ENCODE measurements at places on chromosomes 12 and 14.

GRCh38 chr12:129641926-129642325 is 261.9 kb downstream of the TMEM132D start:
- no peak for DNase-seq

DNA sequence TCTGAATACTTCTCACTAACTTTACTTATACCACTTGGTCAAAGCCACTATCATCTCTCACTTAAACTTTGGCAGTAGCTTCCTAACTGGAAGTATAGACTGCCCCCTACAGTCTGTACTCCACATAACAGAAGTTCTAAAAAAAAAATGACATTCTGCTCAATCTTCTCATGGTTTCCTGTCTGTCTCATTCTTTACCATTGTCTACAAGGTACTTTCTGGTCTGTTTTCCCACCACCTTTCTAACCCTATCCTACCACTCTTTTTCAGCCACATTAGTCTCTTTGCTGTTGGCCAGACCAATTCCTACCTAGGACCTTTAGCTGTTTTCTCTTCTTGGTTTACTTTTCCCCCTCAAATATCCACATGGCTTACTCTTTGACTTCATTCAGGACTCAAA is 14.7 kb downstream of the CPSF6 start:
- DNase-seq = no peak

DNA sequence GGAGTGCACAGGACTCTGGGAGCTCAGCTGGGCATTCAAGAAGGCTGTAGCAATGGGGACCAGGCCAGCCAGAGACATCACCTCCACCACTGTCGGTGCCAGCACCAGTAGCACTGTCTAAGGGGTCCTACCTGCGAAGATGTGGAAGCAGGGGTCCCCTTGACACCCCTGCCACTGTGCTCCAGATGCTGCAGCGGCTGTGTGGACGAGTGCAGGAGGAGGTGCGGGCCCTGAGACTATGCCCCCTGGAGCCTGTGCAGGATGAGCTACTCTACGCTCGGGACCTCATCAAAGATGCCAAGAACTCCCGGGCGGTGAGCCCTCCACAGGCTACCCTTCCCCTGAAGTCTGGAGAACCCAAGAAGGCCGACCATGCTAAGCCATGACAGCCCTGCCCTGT is 8.6 kb downstream of the CARMIL3 start:
- no peak for DNase-seq

GRCh38 chr14:77158175-77158881 is 16.7 kb upstream of the ZDHHC22 start:
- DNase-seq = peak; percentile 39

DNA sequence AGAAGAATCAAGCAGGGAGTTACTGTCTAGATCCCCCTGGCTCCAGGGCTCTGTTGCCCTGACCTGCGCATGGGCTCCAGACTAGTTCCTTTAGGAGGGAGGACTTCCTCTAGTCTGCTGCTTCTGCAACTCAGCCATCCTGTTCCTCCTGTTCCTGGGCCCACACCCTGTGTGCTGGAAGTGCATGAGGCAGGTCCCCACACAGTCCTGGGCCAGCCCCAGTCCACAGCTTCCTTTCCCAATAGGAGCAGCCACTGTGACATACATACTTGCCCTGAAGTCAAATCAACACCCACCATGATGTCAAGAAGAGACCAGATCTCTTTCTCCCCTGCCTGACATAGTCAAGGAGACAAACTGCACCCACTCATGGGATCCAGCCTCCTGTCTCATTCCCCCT is 1.3 kb downstream of the SDR9C7 start:
- DNase-seq = no peak

DNA sequence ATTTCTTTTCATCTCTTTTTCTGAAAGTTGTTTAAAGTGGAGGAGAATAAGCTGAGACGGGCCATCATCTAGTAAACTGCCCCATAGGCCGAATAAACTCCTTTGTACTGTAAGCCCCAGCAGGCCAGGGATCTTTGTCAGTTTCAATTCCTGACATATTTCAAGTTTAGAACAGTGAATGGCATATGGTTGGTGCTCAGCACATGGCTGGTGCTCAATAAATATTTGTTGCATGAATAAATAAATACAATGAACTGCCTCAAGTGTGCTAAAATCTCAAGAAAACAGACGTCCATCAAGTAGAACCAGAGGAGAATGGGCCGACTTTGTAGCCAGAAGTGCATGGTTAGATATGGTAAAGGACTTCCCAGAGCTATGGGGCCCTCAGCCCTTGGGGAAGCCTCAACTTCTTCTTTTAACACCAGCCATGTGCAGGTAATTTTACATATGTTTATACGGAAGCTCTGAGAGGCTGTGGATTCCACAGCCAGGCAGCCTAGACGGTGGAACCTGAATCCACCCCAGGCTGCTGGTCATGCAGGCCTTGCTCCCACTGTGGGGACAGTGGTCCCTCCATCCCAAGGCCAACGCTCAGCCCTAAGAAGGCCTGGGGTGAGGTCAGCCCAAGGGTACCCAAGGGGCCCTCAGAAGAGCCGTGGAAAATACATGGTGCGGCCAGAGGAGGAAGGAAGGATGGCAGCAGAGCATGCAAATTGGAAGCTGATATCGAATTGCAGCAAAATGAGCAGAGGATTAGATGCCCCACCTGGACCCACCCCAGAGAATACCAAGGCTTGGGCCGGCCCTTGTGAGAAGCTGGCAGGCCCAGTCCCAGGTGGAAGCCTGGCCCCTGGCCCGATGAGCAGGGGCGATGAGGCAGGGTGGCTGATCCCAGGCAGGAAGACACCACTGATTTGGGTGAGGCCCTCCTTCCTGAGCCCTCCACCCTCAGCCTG is 8.7 kb upstream of the AQP2 start:
- no peak for DNase-seq

- no peak for DNase-seq
Observed at GRCh38 chr12:62679608-62680007, 213.0 kb downstream of the MON2 start.

- no peak for DNase-seq
Observed at GRCh38 chr12:123912415-123913380, 59.9 kb downstream of the CCDC92 start.

- DNase-seq = no peak
Observed at GRCh38 chr12:32309811-32310736, 89.3 kb upstream of the FGD4 start.

DNA sequence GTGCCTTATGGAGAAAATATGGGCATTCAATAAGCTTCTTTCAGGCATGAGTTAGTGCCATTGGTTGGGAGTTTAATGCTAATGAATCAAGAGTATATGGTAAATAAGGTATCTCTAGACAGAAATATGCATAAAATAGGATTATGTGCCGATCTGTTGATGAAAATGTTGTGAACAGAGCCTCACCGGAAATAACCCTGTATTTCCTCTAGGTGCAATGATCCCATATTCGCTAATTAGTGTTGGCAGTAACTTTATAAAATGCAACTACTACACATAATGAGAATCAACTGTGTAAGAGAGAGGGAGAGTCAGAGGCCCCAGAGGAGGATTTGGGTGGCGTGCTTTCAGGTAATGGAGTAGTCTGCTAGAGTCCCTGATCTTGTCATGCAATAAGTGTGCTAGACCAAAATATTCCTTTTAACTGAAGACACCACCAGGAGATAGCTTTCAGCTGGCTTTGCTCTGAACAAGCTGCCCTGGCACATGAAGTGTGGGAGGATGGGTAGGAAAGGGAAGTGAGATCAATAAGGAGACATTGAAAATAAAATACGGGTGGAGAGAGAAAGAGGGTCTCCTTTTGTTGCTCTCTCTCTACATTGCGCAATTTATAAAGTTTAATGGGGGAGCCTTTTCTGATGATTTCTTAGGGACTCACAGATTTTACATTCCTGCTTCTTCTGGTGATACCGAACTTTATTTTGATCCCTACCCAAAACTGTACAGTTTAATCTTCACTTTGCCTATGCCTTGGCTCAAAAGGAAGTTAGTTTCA is 68.6 kb upstream of the PLXNC1 start:
- no peak for DNase-seq

DNA sequence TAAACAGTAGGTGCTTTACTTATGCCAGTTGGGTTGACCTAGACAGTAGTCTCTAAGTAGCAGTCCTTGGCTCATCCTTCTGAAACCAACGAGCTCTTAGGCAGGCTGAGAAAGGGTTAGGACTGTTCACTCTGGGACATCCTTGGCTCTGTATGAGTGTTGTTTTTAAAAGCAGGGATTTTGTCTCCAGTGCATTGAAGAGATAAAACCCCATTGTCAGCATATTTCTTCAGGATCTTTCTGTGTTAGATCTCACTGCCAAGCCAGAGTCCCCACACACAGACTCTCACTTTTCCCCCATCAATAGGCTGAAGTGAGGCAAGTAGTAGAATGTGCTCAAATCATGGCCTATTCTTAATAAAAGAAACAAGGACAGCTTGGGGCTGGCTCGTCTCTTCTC is 123.4 kb upstream of the HIF1A start:
- no peak for DNase-seq

- no peak for DNase-seq
Observed at GRCh38 chr12:64793610-64794009, 30.8 kb upstream of the TBC1D30 start.

DNA sequence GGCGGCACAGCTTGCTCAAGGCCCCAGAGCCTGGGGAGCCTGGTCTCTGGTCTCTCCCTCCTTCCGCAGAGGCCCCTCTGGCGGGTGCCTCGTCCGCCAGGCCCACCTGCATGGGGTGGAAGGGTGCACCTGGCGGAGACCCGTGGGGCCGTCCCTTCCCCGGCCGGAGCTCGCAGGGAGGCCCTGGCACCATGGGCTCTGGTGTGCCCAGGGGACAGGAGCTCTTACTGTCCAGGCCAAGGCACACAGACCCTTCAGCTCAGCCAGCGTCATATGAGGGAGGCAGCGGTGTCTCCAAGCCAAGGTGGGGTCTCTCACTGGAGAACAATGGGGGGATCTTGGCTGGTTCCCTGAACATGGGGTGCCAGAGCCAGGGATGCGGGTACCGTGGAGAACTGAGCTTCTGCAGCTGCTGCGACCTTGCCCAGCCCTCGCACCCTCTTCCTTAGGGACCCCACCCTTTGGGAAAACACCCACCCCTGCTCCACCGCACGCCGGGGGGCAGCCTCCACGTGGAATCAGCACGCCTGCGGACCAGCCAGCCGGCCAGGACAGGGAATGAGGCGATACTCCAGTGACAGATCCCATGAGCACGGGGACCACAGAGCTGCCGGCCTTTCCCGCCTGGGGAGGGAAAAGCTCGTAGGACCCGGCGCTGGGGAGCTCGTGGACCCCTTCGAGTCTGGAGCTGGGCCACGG is 25.7 kb upstream of the GALNT9 start:
- DNase-seq = no peak

DNA sequence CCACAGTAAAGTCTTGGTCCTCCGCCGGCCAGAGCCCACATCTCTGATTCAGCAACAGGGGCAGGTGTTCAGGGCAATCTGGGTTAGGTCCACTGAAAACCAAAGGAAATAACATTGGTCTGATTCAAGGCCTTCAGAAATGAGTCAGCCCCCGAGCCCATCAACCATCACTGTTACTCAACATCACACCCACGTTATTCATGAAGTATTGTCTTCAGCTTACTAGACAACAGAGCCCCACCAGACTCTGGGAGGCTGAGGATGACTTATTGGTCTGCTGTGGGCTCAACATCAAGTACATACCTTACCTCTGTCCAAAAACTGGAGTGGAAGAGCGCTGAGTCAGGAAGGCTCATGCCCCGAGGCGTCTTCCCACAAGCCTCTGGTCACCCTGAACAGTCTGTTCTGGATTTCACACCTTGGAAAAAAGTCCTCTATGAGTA is 97.5 kb downstream of the ZFP36L1 start:
- DNase-seq = no peak

DNA sequence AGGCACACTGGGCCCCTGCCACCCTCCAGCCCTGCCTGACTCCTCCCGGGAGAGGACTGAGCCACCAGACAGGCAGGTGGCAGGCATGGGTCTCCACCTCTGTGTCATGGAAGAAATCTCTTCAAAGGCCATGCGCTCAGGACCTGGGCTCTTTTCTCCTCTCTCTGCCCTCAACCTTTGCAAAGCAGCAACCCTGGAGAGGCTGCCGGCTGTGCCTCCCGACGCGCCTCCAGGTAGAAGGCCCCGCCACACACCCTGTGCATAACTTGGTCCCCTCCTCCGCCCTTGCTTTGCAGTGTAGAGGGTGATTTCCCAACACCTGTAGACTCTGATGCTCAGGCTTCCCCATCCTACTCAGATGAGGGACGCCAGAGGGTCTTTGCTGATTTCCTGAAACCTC is 28.2 kb upstream of the TMEM179 start:
- DNase-seq = no peak

DNA sequence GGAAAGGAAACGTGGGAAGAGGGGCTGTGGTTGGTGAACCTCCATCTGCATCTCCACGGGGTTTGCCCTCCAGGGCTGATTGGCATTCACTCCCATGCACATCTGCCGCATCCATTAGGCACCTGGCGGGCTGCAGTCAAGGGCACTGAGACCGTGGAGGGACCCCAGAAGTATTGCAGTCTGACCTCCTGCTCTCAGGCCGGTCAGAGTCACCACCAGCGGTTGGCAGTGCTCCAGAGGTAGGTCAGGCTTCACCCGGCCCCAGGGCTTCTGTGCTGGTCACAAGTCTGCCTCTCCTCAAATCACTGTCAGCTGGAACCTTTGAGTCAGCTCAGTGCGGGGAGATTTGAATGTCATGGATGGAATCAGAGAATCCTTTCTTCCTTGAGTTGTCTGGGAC is 132.3 kb downstream of the PAPOLA start:
- no peak for DNase-seq

GRCh38 chr14:46344327-46344937 is 307.1 kb downstream of the RPL10L start:
- peak; percentile 0 for DNase-seq

GRCh38 chr14:22456421-22456820 is 132.6 kb downstream of the DAD1 start:
- DNase-seq = no peak

GRCh38 chr14:85695300-85695699 is 165.4 kb downstream of the FLRT2 start:
- DNase-seq = no peak

DNA sequence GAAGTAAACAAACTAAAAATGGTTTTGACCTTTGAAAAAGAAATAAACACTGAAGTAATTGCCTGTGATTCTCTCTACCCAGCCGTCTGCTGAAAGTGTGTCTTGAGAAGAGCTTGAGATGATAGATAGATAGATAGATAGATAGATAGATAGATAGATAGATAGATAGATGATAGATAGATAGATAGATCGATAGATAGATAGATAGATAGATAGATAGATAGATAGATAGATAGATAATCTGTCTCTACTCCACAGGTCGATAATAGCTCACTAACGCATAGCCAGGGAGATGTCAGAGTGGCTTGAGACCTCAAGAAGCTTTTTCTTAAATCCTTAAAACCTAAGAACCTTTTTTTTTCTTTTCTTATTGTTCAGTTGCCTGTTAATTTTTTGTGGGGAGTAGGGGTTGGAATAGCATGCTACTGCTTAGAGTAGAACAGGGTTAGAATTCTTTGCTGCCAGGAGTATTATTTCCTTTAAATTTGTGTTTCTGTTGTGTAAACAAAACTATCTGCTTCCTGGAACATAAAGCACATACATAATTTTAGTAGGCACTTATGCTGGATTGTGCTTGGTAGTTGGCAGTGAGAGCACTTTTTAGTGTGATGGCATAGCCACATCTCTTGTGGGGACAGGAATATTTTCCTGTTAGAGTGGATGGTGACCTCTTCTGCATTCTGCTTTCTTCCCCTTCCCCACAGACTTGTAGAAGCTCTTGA is 169.5 kb downstream of the FBXL14 start:
- DNase-seq = no peak

- DNase-seq = no peak
Observed at GRCh38 chr12:53728206-53728605, 954 bp upstream of the CALCOCO1 start.

Data from DMS 273 treated with DMSO at 0.1 percent for 48 hours (cell line).